ENCODE measurements at places on chromosomes 4 and X.

DNA sequence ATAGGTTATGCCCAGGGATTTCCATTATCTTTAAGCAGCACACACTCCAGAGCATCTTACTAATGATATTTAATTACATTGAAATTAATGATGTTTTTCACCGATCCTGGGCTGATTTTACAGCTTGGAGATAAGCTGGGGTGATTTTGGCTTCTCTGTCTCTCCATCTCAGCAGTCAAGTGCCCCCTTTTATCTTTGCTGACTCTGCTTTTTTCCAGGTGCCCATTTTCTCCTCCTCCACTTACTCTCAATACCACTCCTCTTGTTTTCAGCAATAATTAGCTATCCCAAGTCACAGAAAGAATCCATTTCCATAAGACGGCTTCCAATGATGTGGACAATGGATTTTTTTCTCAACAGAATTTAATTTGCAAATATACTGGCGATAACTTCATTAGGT is 266.7 kb downstream of the GBA3 start:
- no peak for DNase-seq

- no peak for DNase-seq
Observed at GRCh38 chr4:140423106-140423505, 4.3 kb downstream of the CLGN start.

GRCh38 chrX:43939187-43939926 is 33.8 kb downstream of the NDP start:
- no peak for DNase-seq

DNA sequence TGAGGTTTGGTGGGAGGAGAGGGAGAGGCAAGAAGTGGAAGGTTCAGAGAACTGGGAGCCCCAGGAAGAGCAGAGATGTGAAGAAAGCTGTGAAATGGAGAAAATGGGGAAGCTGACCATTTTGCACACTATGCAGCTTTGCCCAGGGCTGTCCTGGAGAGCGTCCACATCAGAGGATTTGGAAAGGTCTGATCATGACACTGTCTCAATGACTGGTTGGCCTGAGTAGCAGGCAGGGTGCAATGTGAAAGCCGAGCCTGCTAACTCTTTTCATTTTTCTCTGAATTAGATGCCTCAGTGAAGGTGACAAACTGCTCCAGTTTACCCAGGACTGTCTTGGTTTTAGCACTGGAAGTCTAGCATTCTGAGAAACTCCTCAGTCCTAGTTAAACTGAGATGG is 330.1 kb upstream of the RPS6KA3 start:
- no peak for DNase-seq

DNA sequence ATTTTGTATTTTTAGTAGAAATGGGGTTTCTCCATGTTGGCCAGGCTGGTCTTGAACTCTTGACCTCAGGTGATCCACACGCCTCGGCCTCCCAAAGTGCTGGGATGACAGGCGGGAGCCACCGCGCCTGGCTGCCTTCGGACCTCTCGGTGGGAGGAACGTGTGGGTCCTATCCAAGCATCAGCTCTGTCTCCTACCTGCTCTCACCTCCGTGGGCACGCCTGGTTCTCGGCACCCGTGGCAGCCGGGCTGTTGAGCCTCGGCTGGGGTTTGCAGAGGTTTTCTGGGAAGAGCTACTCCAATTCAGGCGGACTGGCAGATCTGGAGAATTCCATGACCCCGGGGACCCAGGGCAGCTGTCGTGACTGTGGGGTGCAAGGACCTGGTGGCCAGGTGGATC is 23.6 kb upstream of the PPP2R3B start:
- DNase-seq = no peak

GRCh38 chr4:183287309-183287659 is 32.8 kb downstream of the CLDN22 start:
- DNase-seq = no peak
